ENCODE measurements at places on chromosomes 11 and 22.

DNA sequence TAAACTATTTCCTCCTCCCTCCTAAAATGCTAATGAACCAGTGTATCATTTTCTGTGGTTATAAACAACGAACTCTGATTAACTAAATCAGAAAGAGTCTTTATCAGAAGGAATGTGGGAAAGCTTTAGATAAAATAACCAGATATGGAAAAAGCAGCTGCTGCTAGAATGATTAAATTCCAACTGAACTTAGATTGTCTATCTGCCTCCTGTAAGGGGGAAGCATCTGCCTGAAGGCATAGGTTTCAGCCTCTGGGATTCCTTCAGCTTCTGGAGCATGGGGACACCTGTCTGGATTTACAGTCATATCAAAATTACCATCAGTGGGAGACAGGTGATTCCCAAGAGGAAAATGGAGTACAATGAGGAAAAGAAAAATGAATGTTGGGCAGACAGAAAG, 1095.5 kb upstream of the CCDC90B start:
- no peak overlapping the region for H3K4me3 ChIP-seq
- H3K27ac ChIP-seq = no peak overlapping the region
- DNase-seq = no peak
- no peaks in the 10 kb centered on the region for H3K4me1 ChIP-seq
- H3K27me3 ChIP-seq = no peaks in the 10 kb centered on the region

GRCh38 chr22:48938741-48939140, 888.9 kb downstream of the BRD1 start:
- H3K27me3 ChIP-seq = no peaks in the 10 kb centered on the region
- H3K4me3 ChIP-seq = no peak overlapping the region
- no peaks in the 10 kb centered on the region for H3K36me3 ChIP-seq
- no peaks in the 10 kb centered on the region for H3K4me1 ChIP-seq
- no peak overlapping the region for H3K27ac ChIP-seq

- no peaks in the 10 kb centered on the region for H3K27me3 ChIP-seq
- H3K4me1 ChIP-seq = peaks cover 15% of the 10 kb centered on the region
- H3K4me3 ChIP-seq = no peak overlapping the region
- H3K36me3 ChIP-seq = peaks cover 63% of the 10 kb centered on the region
- no peak for DNase-seq
- H3K27ac ChIP-seq = no peak overlapping the region
Measured at GRCh38 chr11:108713076-108713790, 48.4 kb downstream of the DDX10 start.

DNA sequence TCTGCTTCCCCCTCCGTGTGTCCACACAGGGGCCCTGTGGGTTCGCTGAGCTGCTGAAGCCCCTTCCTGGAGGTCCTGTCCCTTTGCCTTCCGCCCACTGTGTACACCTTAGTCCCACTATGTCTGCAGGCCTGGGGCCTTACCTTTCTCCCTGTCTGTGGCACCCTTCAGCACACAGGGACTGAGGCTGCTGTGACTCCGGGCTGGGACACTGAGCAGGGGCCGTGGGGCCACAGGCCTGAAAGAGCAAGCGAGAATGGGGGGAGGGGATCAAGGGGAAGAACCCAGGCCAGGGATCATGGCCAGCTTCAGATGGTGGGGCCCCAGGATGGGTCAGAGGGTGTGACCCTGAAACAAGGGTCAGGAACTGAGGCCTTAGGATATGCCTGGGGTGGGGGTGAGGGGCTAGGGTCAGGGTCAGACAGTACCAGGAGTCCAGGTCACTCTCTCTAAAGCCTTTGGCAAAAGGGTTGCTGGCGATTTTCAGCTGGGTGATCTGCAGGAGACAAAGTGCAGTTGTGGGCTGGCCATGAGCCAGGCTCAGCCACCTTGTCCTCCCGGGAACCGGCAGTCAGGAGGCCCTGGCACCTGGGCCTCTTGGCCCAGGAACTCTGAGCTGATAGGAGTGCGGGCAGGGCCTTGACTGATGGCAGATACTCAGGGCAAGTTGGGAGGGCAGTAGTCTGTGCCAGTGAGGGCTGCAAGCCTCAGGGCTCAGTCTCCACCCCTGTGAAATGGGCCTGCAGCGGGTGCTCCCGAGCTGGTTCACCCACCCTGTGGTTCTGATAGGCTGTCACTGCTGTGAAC, 2.6 kb upstream of the NUDT8 start:
- H3K4me1 ChIP-seq = peaks cover 32% of the 10 kb centered on the region
- no peak overlapping the region for H3K4me3 ChIP-seq
- no peaks in the 10 kb centered on the region for H3K27me3 ChIP-seq
- no peak for DNase-seq

- no peaks in the 10 kb centered on the region for H3K27me3 ChIP-seq
- DNase-seq = no peak
- H3K36me3 ChIP-seq = no peaks in the 10 kb centered on the region
- H3K4me1 ChIP-seq = peaks cover 24% of the 10 kb centered on the region
- H3K27ac ChIP-seq = no peak overlapping the region
Measured at GRCh38 chr22:21945453-21946261, 7.0 kb downstream of the PPM1F start.

All from activated CD8-positive, alpha-beta T cell treated with anti-CD3 and anti-CD28 coated beads, Interleukin-2, amount 10 ng/mL, durations not matched to agents 7 days and 5 days (primary cell).